Dermis microvascular lymphatic vessel endothelial cell (primary cell): ENCODE measurements at places on chromosomes 3 and 15. TPM values are rescaled to one million over a fixed set of nuclear protein-coding genes. Genes with fewer than 3 reads are reported as not detected.

Gene APEH
- 108 and 118 TPM in 2 replicates for total RNA-seq

Gene SCAANT1
- not detected in 2 replicates for total RNA-seq

Gene DUOX1
- total RNA-seq = not detected in 2 replicates

Gene RTP1
- total RNA-seq = not detected in 2 replicates

Gene GNB5
- total RNA-seq = 30.9 and 49.3 TPM in 2 replicates

Gene AGBL1
- total RNA-seq = not detected in 2 replicates

Gene NKIRAS1
- 5.1 and 6.1 TPM in 2 replicates for total RNA-seq

Gene THSD4
- total RNA-seq = 13.1 and 25.4 TPM in 2 replicates

Gene ITGA11
- total RNA-seq = 6.0 and 51.3 TPM in 2 replicates

Gene ARGFX
- total RNA-seq = not detected in 2 replicates

Gene FAN1
- total RNA-seq = 5.6 and 8.6 TPM in 2 replicates

Gene FOXL2NB
- under 0.01 TPM in 1 of 2 replicates, not detected in the other for total RNA-seq

Gene CAPN7
- total RNA-seq = 21.1 and 32.2 TPM in 2 replicates

Gene PATL2
- total RNA-seq = under 0.01 and 0.13 TPM in 2 replicates

Gene TFG
- 44.3 and 60.6 TPM in 2 replicates for total RNA-seq

Gene FGD5
- total RNA-seq = 86.3 and 122 TPM in 2 replicates

Gene ZBTB11
- 15.9 and 17.3 TPM in 2 replicates for total RNA-seq

Gene SLC12A1
- total RNA-seq = not detected in 2 replicates

Gene TMEM87A
- total RNA-seq = 45.3 and 55.1 TPM in 2 replicates

Gene RGMA
- under 0.01 TPM in 2 replicates for total RNA-seq

Gene ABHD17C
- total RNA-seq = 4.9 and 6.1 TPM in 2 replicates

Gene CLDN1
- 0.13 and 0.63 TPM in 2 replicates for total RNA-seq

Gene COLQ
- 0.39 and 1.9 TPM in 2 replicates for total RNA-seq

Gene CYP1A2
- under 0.01 TPM in 2 replicates for total RNA-seq

Gene NR1I2
- total RNA-seq = under 0.01 TPM in 1 of 2 replicates, not detected in the other

Gene GPR62
- under 0.01 TPM in 1 of 2 replicates, not detected in the other for total RNA-seq

Gene CMTM8
- total RNA-seq = 1.7 and 2.9 TPM in 2 replicates

Gene ANP32A
- total RNA-seq = 45.3 and 52.5 TPM in 2 replicates

Gene GHSR
- total RNA-seq = not detected in 2 replicates

Gene GHRL
- total RNA-seq = 0.39 and 0.51 TPM in 2 replicates

Gene TNFSF10
- total RNA-seq = 53.9 and 84.3 TPM in 2 replicates

Gene TIGIT
- total RNA-seq = not detected in 2 replicates
